Fibroblast of skin of left biceps (primary cell): ENCODE measurements at places on chromosomes 11 and 22.
A peak's percentile ranks its signal among the peaks of the same experiment; 100 is the strongest.

DNA sequence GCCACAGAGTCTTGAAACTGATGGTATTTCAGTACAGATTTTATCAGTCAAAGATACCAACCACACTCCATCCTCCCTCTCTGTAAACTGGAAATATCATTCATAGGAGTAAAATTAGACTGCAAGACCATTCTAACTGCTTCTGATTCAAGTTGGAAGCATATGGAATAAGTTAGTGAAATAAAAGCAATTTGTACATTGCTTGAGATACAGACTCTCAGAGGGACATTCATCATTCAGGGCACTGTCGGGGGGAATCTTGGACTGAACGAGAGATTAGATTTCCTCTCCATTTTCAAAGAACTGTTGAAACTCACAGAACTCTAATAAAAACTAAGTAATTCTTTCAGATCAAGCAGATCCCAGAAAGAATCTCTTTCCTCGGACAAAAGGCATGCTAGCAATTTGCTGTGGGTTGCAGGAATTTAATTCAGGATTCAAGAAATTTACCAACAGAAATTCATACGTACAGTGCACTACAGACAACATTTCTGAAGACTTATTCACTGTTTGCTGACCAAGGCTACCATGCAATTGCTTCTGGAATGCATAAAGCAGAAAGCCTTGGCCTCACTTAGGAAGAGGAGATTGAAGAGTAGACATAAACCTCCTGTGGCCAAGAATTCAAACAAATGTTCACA lies 34.1 kb downstream of the PAMR1 start:
- DNase-seq = peak; percentile 96

DNA sequence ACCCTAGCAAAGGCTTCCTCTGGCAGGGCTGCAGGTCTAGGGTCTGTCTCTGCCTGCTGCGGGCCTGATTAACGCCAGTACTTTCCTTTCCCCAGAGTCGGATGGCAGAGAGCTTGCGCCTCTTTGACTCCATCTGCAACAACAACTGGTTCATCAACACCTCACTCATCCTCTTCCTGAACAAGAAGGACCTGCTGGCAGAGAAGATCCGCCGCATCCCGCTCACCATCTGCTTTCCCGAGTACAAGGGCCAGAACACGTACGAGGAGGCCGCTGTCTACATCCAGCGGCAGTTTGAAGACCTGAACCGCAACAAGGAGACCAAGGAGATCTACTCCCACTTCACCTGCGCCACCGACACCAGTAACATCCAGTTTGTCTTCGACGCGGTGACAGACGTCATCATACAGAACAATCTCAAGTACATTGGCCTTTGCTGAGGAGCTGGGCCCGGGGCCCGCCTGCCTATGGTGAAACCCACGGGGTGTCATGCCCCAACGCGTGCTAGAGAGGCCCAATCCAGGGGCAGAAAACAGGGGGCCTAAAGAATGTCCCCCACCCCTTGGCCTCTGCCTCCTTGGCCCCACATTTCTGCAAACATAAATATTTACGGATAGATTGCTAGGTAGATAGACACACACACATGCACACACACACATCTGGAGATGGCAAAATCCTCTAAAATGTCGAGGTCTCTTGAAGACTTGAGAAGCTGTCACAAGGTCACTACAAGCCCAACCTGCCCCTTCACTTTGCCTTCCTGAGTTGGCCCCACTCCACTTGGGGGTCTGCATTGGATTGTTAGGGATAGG lies 18.6 kb downstream of the RSPH14 start:
- DNase-seq = no peak

DNA sequence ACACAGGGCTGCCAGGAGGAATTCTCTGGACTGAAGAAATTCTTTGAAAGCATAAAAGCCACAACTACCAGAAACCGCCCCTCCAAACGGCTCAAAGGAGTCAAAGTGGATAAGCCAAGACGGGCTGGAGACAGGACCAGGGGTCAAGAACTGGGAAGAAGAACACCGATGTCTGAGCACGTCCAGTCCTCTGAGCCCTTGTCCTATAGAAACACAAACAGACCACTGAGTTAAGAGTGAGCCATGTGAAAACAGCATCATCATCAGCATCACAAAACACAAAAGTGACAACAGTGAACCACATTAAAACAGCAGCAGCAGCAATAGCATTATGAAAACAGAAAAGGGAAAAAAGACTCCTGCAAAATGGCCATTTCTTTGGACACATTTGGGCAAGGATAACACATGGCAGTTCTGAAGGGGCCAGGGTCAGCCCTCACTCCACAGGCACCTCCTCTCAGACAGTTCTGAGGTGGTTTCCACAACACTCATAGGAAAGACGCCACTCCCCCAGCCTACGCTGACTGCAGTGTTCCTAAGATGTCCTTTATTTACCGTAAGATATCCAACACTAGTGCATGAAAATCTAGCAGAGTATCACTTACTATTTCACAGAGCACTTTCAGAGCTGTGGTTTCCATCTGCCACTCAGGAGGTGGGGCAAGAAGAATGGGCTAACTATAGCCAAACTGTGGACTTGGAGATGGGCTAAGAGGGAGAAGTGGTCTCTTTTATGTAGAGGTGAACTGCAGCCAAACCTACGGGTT lies 28.6 kb upstream of the YPEL1 start:
- no peak for DNase-seq

DNA sequence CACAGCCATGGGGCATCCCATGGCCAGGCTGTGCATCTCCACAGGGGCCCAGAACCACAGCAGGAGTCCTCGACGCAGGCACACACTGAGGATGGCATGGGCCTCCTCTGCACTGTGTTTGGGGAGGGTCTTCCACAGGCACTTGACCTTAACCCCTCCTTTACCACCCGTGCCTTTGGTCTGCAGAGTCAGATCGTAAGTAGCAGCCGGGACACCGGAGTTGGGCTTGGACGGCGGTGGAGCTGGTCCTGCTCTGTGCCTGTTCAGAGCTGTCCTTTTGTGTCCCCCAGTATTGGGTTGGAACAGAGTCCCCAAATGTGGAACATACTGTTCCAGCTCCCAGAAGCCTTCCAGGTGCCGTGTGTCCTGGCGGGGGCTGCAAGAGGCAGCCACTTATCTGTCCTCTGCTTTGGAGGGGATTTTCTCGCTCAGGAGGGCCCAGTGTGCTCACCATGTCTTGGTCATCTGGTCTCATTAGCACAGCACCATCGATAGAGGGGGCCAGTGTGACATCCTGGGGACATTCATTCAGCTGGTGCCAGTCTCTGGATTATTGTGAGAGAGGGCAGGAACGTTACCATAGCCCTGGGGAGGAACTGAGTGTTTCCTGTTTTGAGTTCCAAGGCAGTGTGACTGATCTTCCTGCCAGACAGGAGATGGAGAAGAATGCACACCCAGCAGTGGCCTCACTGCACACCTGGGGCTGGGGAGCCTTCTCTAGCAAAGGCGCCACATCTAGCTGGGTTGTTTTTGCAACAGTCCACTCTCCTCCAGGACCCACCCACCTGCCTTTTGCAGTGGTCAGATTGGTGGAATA lies 12.4 kb downstream of the CRELD2 start:
- no peak for DNase-seq

DNA sequence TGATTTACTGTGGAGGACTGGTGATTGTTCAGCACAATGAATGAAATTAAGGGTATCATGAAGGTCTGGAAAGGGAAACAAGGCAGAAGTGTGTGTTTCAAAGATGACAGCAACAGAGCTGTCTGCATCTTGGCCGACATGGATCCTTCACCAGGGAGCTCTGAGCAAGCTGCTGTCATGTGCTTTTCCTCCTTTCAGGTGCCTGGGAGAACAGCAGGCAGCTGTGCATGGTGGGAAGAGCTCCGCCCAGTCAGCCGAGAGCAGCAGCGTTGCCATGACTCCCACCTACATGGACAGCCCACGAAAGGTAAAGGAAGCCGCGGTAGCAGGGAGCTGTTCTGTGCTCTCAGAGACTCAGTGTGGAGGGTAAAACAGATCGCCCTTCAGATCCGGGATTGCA lies 87.1 kb upstream of the YWHAH start:
- DNase-seq = no peak

DNA sequence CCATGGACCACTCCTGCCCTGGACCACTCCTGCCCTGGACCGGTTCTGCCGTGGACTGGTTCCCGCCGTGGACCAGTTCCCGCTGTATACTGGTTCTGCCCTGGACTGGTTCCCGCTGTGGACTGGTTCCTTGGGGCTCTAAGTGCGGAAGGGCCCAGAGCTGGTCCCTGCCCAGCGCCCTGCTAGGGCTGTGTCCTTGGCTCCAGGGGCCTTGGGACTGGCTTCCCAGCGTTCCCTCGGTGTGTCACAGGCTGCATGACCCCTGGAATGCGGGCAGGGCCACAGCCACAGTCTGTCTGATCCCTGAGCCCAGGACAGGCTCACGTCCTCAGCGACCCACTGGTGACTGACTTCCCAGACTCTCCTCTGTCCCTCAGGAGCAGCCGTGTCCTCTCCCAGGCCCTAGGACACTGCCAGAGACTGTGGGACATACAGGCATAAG lies 412.2 kb downstream of the TBC1D22A start:
- DNase-seq = no peak

GRCh38 chr22:25701056-25701780 lies 40.8 kb upstream of the MYO18B start:
- DNase-seq = peak; percentile 67
